CD4-positive, alpha-beta T cell treated with Interleukin-4 for 4 hours (primary cell): ENCODE measurements at places on chromosomes 13 and 19.

DNA sequence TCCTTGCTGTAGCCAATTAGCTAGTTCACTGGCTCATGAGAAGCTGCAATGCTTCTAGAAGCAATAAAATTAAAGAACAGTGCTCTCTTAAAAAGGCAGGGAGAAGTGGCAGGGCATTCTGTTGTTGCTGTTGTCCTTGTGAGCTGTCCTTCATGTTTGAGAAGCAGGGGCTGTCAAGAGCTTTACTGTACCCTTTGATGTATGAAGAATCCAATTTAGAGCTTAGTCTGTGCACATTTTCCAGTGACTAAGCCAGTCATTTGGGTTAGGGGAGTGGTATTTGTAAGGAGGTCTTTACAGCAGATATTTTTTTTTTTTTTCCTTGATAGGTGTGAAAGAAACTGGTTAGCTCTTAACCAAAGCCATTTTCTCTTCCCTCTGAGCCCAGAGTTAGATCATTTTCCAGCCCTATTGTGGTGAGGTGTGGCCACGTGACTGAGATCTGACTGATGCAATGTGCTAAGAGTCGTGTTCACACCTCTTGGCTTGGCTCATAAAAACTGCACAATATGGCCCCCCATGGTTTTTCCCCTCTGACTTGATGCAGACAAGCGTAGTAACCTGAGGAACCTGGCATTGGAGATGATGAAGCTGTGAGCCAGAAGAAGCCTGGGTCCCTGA, 309.6 kb upstream of the TMTC4 start:
- no peak for DNase-seq

DNA sequence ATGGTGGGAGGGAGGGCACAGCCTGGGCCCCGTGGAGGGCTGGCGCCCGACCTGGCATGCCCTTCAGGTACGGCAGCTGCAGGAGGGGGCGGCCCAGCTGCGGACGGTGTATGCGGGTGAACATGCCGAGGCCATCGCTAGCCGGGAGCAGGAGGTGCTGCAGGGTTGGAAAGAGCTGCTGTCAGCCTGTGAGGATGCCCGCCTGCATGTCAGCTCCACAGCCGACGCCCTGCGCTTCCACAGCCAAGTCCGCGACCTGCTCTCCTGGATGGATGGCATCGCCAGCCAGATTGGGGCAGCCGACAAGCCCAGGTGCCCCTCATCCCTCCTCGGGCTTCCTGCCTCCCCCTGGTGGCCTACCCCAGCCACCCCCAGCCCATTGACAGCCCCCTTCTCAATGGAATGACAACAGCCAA, 16.6 kb upstream of the SHKBP1 start:
- DNase-seq = no peak

- DNase-seq = peak; percentile 37
These were observed 17.8 kb upstream of the ADGRE5 start for GRCh38 chr19:14363183-14364097.

DNA sequence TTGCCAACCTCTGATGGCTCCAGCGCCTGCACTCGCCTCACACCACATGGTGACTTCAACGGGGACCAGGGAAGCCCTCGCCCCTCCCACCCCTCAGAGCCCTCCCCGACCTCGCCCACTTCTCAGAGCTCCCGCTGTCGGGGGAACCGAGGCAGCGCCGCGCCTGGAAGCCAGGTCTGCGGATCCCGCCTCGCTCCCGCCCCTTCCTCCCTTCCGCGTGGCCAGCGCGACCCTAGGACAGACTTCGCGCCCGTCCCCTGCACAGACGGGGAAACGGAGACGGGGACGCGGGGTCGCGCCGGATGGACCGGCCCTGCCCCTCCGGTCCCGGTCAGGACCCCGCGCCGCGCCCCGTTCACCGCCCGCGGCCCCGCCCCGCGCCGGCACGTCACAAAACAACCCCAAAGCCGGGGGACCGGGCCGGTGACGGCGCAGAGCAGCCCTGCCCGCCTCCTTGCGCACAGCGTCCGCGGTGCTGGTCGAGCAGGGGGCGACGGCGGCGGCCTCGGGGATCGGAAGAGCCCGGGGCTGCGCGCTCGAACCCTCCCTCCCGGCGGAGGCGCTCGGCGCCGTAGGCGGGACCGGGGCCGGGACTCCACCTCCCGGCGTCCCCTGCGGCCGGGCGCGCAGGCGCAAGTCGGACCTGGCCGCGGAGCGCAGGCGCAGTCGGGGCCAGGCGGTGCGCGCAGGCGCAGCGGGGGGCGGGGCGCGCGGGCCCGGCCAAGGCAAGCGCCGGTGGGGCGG, 379 bp upstream of the CDC34 start:
- peak; percentile 77 for DNase-seq

- DNase-seq = no peak
These were observed 50.1 kb upstream of the KLF12 start for GRCh38 chr13:74184283-74184682.

- DNase-seq = no peak
These were observed 857 bp upstream of the MAP2K7 start for GRCh38 chr19:7902796-7903243.

- no peak for DNase-seq
These were observed 126.1 kb downstream of the KDM4B start for GRCh38 chr19:5094768-5095567.

GRCh38 chr19:13152356-13152973, 2.3 kb downstream of the IER2 start:
- no peak for DNase-seq

GRCh38 chr13:112831196-112831595, 137.8 kb upstream of the MCF2L start:
- no peak for DNase-seq

- DNase-seq = no peak
These were observed 47.0 kb upstream of the DIAPH3 start for GRCh38 chr13:60210510-60211330.

DNA sequence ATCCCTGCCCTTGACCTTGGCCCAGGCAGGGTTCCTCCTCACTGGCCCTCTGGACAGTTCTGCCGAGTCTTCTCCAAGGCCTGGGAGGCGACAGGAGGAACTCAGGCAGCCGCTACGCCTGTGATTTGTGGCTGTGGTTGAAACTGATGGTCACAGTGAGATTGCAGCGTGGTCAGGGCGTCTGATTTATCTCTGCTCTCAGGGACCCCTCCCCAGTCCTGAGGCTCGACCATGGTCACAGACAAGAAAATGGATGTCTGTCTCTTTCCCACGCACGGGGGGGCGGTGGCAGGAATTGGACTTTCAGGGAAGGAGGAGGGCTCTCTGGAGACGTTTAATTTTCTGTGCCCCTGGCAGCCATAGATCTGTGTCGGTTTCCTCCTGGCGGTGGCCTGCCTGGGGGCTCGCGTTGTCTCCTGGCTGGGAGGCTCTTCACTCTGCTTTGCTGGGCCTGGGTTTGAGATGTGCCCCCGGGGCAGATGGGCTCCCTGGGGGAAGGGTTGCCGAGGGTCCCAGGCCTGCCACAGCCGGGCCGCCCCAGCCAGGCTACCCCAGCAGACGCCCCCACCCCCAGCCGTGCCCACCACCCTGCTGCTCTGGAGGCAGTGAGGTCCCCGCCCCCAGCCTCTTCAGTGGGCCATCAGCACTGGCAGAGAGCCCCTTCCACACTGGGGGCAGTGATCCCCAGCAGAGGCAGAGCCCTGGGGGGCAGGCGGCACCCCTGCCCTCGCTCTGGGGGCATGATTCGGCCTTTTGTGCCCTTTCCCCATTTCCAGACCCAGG, 167.4 kb downstream of the KDM4B start:
- DNase-seq = no peak

GRCh38 chr19:6963937-6964336, 57.3 kb downstream of the MBD3L2B start:
- peak; percentile 24 for DNase-seq

DNA sequence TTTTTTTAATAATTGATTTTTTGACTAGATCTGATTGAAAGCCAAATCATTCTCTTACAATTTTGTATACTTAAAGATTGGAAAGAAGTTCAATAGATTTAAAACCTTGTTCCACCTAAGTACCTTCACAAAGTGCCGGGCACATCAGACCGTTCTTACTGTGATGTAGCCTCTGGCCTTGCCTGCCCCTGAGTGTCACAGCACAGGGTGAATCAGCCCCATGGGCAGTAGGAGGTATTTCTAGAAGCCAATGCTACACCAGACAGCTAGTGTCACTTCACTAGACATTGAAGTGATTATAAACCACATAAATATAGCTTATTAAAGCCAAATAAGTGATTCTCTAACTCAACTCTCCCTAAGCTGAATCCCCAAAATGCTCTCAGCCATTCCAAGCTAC, 131.3 kb downstream of the LACC1 start:
- no peak for DNase-seq

DNA sequence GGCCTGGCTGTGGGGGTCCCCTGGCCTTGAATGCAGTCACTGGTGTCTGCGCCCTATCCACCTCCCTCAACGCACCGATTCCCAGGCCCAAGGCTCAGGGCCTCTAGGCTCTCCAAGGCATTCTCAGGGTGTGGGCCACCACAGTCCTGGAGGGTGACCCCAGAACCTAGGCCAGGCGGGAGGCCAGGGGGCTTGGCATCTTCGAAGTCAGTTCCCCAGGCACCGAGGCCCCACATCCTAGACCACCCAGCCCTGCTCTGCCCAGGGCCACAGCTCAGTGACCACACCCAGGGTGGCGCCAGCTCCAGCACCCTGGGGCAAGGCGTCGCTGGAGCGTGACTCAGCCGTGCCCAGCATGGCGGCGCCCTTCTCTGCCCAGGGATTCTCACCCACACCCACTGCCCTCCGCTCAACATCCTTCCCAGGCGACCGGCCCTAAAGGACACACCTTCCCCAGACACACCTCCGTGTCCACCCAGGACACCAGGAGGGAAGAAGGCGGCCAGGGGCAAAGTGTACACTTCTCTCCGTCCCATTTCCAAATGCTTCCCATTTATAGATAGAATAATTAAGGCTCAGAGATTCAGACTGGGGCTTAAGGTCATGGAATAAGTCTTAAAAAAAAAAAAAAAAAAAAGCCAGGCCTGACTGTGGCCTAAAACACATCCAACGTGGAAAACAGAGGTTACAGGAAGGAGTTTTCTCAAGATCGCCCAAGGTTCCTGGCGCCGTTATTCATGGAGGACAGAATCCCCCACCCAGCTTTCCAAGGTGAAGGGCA, 36.4 kb upstream of the NANOS3 start:
- DNase-seq = peak; percentile 65

- DNase-seq = no peak
These were observed 126.1 kb upstream of the KL start for GRCh38 chr13:32889986-32890565.

GRCh38 chr13:74927823-74928222, 554.1 kb downstream of the TBC1D4 start:
- no peak for DNase-seq

- DNase-seq = no peak
These were observed 29.6 kb downstream of the EPN1 start for GRCh38 chr19:55704494-55705245.

GRCh38 chr13:90868321-90868920, 479.1 kb upstream of the MIR17HG start:
- no peak for DNase-seq

GRCh38 chr13:42699912-42700311, 81.5 kb upstream of the FAM216B start:
- DNase-seq = no peak

DNA sequence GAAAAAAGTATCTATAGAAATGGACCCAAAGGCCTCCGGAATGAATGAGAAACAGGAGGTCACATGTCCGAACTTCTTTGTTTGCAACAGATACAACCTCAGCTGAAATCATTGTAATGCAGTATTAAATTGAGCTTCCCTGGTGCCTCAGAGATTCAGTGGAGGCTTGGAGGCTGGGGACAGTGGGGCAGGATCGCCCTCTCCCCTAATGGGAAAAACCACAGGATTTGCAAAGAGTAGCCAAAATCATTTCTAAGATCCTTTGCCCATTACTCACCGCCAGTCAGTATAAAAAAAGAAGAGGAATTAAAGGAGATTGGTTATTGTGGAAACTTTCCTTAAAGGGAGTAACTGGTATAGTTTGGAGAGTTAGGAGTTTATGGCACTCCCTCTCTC, 30.4 kb upstream of the IRS2 start:
- no peak for DNase-seq

GRCh38 chr13:20043207-20043925, 84.8 kb downstream of the ZMYM2 start:
- no peak for DNase-seq

DNA sequence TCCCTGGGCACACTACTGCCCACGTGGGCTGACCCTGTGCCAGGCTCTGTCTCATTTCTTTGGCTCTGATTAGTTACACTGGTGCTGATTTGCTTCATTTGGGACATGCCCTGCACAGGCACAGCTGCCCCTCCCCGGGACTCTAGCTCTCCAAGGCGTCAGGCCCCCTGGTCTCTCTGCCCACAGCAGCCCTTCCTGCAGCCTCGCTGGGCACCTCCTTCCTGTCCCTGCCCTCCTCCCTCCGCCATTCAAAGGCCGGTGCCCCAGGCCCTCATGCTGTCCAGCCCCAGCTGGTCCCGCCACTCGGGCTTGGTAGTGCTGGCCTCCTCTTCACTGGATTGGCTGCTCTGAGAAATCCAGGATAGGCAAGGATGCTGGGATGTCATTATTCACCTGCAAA, 73.1 kb downstream of the ERICH6B start:
- DNase-seq = no peak

DNA sequence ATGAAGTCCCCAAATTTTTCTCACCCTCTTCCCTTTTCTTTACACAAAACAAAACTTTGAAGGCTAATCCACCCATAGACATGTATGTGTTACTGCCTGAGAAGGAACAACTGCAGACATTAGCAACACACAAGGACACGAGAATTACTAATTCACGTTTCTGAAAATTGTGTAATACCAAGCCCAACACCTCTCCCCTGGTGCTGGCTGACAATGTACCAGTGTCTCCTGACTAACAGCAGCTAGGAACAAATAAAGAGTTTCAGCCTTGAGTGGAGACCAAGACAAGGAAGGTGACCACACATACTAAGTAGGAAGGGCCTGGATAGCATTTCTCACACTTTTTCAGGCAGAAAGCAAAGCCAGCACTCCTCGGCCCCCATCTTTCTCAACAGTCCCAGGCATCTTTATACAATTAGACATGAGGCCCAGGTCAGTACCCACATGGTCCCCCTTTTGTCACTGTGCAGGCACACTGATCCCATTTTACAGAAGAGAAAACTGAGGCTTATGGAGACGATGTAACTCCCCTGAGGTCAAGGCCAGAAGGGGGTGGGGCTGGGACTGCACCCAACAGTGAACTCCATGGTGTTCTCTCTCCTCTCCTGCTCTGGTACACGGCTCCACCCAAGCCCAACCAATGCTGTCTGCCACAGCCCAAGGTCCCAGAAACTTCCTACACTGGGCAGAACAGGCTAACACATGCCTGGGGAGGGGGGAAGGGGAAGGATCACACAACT, 8.7 kb downstream of the BRD4 start:
- no peak for DNase-seq
